Esophagus (tissue), 2 donors: ENCODE measurements at places on chromosomes 1 and 21. TPM values are rescaled to one million over a fixed set of nuclear protein-coding genes. Genes with fewer than 3 reads are reported as not detected.

The IBA57 gene
- 1.5 TPM for polyA plus RNA-seq

The OR2L3 gene
- polyA plus RNA-seq: not detected

The CD1E gene
- polyA plus RNA-seq: 2.2 TPM

The TAL1 gene
- 0.82 TPM for polyA plus RNA-seq

The NIBAN1 gene
- polyA plus RNA-seq: 14.7 TPM

The FAM177B gene
- 0.26 TPM for polyA plus RNA-seq
